ENCODE measurements at places on chromosomes 4 and X.

DNA sequence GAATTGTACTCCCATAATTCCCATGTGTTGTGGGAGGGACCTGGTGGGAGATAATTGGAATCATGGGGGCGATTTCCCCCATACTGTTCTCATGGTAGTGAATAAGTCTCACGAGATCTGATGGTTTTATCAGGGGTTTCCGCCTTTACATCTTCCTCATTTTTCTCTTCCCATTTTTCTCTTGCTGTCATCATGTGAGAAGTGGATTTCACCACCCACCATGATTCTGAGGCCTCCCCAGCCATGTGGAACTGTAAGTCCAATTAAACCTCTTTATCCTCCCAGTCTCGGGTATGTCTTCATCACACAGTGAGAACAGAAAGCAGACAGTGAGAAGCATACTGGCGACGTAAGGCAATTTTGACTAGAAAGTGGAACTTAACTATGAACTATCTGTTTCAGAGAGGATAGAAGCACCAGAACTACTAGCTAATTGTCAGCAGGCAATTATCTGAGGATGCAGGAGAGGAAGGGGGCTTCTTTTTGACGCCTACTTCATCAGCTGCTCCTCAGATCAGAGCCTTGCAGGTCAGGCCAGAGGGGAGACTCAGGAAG lies 8.5 kb upstream of the GPR50 start:
- DNase-seq = no peak

DNA sequence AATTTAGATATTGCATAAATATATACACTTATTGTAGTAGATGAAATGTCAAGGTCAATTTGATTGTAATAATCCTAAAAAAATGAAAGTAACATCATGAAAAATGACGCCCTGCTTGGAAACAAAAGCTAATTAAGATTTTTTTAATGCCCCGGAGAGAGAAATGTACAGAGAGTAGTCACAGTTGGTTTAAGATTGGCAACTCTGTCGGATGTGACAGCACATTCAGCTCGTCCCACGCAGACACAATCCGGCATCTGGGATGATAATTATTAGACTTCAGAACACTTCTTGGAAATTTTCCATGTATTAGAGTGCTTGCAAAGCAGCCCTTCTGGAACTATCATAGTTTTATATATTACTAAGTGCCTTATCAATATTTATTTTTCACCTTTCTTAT lies 478.0 kb downstream of the PDHA2 start:
- DNase-seq = no peak

- no peak for DNase-seq
Measured at GRCh38 chrX:11589641-11590040, 76.1 kb downstream of the ARHGAP6 start.

- no peak for DNase-seq
Measured at GRCh38 chrX:21408788-21409187, 34.6 kb downstream of the CNKSR2 start.

DNA sequence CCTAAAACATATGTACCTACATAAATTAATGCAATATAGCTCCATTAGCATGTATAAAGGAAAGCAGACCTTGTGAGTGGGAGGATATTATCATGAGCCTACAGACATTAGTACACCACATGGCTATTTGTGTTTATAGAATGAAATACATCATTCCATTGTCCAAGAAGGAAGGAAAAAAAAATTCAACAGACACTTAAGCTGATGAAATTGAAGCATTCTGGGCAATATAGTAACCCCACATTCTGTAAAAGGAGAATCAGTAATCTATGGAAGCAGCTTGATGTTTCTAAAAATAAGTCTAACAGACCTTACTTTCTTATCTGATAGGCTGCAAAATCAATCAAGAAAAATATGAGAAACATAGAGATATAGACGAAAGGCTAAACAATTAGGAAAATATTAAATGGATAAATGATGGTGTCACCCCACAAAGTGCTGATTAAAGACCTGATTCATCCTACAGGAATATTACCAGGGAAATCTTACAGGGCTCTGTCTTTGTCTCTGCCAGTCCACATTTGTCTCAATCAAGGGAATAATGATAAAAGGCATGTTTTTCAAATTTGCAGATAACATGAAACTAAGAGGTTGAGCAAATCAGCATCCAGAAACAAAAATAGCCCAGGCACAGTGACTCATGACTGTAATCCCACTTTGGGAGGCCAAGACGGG lies 76.8 kb downstream of the COMMD8 start:
- no peak for DNase-seq

DNA sequence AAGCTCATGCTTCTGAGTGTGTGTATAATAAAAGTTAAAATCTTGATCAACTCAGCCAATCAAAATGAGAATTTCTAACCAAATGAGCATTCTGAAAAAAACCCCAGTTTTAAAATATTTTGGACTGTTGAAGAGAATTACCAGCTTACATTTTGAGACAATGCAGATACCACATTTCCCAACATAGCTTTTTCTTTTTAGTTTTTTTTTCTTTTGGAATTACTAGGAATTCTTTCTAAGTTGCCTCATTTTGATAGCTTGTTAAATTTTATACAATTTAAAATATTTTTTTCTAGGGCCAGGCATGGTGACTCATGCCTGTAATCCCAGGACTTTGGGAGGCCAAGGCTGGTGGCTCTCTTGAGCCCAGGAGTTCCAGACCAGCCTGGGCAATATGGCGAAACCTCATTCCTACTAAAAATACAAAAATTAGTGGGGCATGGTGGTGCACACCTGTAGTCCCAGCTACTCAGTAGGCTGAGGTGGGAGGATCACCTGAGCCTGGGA lies 2.2 kb downstream of the RP2 start:
- DNase-seq = no peak

GRCh38 chr4:74335341-74336021 lies 27.2 kb downstream of the EPGN start:
- peak; percentile 66 for DNase-seq

GRCh38 chrX:113157496-113157895 lies 316.9 kb upstream of the AMOT start:
- no peak for DNase-seq

DNA sequence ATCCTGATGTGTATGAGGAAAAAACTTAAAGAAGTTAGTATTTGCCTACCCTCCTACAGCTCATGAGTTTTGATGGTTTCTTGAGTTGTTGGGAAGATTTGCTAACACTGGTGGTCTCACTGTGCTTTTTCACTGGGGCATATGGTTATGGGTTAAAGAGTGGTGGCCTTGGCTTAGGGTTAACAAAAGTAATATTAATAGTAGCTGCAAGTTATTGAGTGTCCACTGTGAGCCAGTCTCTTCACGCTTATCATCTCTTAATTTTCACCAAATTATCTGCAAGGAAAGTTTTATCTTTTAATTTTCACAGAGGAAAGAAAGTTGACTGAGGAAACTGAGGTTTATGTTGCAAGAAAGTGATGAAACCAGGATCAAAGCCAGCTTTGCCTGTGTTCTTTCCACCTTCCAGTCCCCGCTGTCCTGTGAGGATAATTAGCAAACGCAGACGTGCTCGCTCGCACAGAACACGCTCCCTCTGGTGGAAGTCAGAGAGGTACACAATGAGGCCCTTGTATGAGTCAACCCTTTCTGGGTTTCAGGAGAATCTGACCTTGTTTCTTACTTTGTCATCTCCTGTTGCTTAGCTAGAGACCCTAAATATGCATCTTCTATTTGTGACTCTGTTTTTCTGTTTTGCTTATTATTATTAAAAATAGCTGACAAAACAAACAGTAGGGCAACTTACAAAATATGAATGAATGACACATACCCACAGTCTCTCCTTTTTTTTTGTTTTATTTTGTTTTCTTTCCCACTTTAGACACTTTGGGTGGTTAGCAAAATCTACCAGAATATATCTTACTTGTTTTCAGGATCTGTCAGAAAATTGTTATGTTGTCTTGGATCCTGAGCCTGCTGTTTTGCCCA lies 94.3 kb downstream of the DDIT4L start:
- DNase-seq = peak; percentile 38

DNA sequence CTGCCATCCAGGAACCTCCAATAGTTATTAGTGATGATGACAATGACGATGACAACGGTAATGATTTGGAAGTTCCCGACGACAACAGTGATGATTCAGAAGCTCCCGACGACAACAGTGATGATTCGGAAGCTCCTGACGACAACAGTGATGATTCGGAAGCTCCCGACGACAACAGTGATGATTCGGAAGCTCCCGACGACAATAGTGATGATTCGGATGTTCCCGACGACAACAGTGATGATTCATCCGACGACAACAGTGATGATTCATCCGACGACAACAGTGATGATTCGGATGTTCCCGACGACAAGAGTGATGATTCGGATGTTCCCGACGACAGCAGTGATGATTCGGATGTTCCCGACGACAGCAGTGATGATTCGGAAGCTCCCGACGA lies 14.7 kb downstream of the CXCR3 start:
- DNase-seq = no peak

DNA sequence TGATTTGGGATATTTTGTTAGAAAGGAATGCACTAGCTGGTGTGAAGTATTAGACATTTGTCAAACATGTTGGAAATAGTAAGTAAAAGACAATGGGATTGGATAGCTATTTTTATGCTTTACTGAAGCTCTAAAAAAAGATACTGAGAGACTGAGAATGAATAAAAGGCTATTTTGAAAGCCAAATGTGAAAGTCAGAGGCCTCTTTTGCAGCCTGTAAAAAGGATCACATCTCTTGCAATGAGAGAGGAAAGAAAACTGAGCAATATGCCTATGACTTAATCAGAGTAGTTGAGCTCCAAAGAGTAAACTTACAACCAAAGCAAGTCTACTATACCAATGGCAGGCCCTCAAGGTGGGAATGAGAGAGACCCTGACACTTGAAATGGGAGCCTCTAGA lies 212.6 kb upstream of the LCORL start:
- no peak for DNase-seq

DNA sequence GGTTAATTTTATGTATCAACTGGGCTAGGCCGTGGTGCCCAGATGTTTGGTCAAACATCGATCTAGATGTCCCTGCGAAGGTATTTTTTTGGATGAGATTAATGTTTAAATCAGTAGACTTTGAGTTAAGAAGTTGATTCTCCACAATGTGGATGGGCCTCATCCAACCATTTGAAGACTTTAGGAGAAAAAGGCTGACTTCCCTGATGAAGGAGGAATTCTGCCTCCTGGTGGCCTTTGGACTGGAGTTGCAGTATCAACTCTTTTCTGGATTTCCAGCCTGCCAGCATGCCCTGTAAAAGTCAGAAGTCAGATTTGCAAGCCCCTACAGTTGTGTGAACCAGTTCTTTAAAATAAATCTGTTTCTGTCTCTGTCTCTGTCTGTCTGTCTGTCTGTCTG lies 91.4 kb downstream of the STK32B start:
- peak; percentile 9 for DNase-seq

DNA sequence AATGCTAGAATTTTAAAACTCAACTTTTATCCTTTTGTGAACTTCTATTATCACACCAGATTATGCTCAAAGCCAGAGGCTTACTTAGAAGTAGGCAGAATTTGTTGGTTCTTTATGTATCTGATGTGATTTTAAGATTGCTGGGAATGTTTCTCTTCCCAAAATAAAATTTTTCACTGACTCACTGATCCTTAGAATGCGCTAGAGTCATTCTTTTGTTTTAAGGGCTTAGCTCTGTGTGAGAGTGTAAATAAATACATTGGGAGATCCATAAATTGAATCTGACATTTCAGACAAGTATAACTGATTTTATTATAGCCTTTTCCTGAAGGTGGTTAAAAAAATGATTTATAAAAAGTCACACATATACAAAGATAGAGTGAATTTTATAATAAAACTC lies 101.3 kb downstream of the LARP1B start:
- DNase-seq = no peak

DNA sequence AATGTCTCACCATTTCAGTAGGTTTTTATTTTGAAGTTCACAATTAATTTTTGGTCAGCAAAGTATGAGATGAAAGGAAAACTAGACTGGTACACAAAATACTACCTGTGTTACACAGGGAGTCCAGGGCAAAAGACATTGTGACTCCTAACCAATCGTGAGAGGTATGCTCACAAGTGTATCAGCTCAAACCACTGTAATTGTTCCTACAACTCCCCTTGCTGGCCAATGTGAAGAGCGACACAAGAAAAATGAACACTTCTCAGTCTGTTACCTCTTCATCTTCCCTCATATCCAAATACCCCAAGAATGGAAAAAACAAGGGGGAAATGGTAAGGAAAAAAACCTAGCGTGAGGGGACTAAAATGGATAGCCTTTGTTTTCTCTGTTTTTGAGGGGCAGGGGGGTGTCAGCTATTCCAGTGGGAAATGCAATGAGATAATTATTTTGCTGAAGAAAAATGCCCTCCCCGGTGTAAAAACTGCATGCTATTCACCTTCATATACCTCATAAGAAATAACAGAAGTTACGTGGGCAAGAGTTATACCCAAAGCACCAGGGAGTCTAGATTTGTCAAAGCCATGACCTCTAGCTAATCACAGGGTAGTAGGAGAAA lies 30.6 kb upstream of the NSUN7 start:
- peak; percentile 62 for DNase-seq

GRCh38 chr4:8920289-8920965 lies 48.8 kb upstream of the HMX1 start:
- DNase-seq = no peak

DNA sequence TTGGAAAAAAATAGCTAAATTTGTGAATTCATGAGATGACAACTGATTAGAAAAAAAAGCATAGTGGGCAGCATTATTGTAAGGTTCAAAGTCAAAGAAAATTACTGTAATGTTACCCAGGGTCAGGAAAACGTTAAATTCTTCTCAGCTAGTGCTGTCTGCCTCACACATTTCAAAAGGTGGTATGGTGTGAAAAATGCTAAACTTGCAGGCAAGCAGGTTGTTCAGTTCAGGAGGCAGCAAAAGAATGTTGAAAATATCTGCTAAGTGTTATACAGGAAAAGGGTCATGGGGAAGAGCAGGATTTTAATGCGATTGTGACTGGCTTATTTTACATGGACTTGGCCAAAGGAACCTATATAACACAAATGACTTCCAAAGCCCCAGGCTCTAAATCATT lies 232.5 kb upstream of the NDST3 start:
- no peak for DNase-seq

DNA sequence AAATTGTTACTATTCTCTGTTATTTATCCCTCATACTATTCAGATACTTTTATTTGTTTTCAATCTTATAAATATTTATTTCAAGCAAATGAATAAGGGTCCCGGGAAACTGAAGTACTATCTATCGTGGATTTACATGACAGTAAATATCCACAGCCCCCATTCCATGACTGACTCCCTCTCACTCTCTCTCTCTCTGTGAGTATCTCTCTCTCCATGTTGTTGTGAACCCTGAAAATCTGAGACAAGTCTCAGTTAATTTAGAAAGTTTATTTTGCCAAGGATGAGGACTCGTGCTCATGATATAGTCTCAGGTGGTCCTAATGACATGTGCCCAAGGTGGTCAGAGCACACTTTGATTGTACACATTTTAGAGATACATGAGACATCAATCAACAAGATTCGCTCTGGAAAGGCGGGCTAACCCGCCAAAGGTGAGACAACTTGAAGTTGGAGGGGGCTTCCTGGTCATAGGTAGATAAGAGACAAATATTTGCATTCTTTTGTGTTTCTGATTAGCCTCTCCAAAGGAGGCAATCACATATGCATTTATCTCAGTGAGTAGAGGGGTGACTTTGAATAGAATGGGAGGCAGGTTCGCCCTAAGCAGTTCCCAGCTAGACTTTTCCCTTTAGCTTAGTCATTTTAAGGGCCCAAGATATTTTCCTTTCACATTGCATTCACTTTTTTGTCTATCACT lies 986.4 kb downstream of the NLGN4X start:
- DNase-seq = no peak

GRCh38 chr4:154958621-154959358 lies 177.7 kb downstream of the RBM46 start:
- DNase-seq = no peak
